ENCODE measurements at places on chromosomes 16 and 17.

- no peak for DNase-seq
Measured at GRCh38 chr16:58307583-58308312, 12.9 kb upstream of the PRSS54 start.

DNA sequence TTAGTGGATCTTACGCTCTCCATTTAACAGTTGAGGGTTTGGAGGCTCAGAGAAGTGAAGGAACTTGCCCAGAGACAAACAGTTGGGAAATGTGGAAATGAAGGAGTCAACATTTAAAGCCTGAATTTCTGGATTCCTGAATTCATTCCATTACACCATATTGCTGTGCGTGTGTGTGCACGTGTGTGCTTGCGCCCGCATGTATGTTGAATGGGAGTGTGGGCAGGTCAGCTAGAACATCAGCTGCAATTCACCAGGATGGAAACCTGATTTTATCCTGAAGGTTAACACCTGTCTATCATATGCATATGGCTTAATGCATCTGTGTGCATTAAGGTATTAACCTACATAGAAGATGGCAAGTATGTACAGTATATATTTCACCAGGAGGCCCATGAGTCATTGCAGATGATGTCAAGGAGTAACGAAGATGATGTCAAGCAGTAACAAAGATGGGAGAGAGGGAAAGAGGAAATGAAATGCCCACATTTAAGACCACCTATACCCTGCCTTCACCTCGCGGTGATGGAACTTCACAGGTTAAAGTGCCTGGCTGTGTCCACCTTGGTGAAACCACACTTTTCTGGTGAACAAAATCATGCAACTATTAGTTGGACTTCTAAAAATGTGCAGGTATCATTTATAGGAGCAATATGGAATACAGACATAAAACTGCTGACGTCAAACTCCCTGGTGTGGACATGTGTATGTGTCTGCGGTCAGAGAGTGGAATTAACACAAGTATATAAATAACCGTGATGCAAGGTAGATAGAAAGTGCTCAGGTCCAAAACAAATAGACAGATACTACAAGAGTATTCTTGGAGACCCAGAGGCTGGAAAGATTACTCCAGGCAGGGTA, 832 bp upstream of the ADAP2 start:
- DNase-seq = no peak

DNA sequence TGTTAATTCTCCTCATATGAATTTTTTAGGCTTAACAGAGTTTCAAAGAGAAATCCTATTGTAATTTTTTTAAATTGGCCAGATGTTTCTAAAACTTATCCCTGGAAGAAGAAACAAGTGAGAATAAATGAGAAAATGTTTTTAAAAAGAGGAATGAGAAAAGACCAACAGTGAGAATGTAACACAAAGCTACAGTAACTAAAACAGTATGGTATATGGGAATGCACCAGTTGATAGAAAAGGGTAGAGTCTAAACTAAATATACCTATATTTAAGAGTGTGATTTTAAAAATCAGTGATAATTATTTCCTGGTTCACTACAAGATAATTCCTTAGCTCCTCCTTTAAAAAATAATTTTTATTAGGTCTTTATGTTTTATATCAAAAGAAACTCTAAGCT, 127.9 kb downstream of the CCDC182 start:
- no peak for DNase-seq

DNA sequence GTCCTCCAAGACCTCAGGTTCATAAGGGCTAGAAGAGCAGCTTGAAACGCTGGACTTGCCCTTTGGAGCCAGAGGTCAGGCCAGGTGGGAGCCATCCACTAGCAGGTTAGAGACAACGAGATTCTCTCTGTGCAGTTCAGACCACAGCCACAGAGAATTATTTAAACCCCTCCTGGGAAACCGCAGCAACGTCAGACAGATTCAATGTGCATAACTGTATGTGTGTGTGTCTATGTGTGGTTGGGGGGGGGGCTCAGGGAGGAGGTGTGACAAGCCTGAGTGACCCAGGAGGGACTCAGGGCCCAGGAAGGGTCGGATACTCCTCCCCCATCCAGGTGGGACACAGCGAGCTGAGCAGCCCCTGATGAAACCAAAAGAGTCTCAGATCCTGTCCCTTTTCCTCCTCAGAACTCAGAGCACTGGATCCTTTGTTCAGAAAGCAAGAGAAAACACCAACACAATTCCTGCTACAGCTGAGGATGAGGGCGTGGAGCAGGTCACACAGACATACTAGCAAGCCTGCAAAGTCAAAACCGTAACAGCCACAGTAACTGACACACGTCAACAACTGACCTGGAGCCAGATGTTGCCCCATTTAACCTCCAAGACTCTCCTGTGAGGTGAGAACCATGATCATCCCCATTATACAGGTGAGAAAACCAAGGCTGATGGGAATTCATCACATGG, 66.8 kb downstream of the XYLT1 start:
- DNase-seq = no peak

GRCh38 chr17:51443646-51444045, 183.3 kb downstream of the UTP18 start:
- DNase-seq = no peak

GRCh38 chr17:49468811-49469385, 26.2 kb upstream of the NGFR start:
- no peak for DNase-seq

- no peak for DNase-seq
Measured at GRCh38 chr16:57303021-57303909, 18.8 kb upstream of the PLLP start.

DNA sequence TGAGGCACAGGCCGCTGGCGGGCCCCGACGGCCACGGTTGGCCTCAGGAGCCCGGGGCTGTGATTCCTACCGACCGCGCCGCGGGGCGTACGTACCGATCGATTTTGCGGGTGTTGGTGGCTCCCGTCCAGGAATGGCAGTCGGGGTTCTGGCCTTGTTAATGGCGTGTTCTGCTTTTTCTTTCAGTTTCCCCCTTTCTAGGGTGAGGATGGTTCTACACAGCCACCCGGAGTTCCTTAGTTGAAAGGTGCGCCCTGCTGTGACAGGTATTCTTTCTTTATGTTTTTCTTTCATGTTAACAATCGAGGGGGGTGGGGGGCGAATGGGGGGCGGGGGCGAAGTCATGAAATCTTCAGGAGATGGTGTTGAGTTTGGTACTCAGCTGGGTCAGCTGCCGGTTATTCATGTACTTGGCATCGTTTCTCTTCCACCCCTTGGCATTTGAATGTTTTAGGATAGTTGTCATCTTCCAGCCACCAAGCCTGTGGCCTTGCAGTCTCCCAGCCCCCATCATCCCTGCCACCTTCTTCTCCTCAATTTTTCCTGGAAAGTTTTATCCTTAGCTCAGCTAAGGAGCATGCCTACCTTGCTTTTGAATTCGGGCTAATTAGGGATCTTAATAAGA, 802 bp downstream of the CYLD start:
- no peak for DNase-seq

- peak; percentile 73 for DNase-seq
Measured at GRCh38 chr16:22948603-22949368, 134.8 kb downstream of the HS3ST2 start.

- no peak for DNase-seq
Measured at GRCh38 chr17:31392856-31393748, 1.6 kb downstream of the RAB11FIP4 start.

GRCh38 chr16:88702371-88703210, 3.6 kb downstream of the RNF166 start:
- DNase-seq = no peak

DNA sequence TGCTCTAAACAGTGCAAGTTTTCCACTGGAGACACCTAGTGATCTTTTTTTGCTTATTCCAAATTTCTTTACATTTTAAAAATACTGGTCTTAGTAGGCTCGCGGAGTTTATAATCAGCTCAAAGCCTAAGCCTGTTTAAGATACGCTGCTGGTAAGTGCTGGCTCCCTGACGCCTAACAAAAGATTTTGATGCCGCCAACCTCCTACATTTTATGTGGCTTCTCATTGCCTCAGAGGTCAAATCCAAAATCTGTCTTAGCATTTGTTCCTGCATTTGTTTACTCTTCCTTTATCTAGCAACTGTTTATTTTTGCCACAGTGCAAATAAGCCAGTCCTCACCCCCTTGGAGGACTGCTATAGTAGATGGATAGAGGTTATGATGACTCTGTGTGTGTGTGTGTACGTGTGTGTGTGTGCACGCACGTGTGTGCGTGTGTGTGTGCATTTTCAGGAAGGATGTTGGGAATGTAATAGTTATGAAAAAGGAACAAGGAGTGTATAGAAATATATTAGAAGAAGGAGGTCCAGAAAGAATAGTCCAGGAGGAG, 24.8 kb downstream of the HS3ST3B1 start:
- no peak for DNase-seq

DNA sequence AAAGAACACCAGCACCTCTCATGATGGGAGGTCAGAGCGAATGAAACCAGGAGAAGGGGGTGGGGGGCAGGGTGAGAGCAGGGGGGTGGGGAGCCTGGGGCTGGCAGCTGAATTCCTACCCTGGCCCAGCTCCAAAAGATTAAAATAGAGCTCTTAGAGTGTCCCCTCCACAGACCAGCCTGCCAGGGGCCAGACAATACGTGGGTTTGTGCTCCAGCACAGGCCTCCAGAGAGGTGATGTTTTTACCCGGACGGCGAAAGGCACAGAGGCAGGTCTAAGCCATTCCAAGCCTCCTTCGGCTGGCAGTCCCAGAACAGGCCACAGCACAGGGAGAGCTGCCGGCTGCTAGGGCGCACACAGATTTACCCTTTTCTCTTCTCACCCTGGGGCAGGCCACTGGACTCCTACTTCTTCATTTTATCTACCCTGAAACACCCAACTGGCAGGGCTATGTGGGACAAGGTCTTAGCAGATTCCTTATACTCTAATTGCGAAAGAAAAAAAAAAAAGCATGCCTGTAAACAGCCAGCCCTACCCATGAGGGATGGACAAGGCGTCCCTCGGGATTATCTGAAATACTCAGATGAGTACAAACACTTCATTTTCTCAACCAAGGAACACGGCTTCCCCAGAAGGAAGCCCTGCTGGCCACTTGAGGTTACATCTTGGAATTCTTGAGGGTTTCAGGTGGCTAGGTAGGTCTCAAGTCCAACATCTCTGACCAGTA, 71.9 kb upstream of the NOG start:
- DNase-seq = no peak

DNA sequence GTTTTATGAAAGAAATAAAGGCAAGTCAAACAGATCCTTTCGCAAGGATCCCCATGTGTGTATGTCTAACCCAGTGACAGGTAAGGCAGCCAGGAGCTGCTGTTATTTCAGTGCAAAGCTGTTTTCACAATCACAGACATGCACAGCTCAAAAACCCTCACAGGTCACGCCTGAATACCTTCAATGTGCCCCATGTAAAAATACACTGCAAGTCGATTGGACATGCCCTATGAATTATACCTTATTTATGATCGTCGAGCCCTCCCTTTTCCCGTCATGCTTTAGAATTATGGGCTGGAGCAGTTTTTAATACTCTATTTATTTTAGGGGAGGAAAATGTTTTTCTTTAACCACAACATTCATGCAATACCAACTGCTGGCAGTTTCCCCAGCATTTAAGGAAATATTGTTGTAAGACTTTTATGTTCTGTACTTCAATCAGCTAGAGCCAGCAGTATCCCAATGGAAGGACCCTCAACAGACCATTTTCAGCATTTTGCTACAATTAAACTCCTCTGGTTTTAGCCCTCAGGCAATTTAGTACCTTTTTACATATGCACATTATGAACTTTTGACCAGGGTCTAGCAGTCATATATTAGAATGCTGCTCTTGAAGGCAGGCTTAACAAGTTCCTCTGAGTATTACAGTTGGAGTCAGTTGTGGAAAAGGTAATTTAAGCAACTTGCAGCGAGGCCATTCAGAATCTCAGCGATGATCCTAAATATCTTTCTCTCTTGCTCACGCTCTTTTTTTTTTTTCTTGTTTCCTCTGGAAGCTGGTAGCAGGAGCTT, 362.2 kb downstream of the WWOX start:
- no peak for DNase-seq

DNA sequence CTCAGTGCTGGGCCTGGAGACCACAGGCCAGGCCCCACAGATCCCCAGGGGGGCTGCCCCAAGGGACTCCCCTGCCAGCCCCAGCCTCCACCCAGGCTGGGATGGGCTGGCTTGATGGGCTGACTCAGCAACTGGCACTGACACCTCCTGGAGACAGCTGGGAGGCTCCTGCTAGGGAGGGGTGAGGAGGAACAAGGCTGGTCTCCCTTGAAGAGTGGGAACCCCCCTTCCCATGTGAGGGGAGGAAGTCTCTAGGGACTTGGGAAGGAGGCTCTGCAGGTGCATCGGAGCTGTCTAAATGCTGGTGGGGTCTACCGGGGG, 10.4 kb downstream of the NHERF1 start:
- DNase-seq = no peak

- DNase-seq = no peak
Measured at GRCh38 chr17:34503528-34504195, 75.7 kb upstream of the TMEM132E start.

DNA sequence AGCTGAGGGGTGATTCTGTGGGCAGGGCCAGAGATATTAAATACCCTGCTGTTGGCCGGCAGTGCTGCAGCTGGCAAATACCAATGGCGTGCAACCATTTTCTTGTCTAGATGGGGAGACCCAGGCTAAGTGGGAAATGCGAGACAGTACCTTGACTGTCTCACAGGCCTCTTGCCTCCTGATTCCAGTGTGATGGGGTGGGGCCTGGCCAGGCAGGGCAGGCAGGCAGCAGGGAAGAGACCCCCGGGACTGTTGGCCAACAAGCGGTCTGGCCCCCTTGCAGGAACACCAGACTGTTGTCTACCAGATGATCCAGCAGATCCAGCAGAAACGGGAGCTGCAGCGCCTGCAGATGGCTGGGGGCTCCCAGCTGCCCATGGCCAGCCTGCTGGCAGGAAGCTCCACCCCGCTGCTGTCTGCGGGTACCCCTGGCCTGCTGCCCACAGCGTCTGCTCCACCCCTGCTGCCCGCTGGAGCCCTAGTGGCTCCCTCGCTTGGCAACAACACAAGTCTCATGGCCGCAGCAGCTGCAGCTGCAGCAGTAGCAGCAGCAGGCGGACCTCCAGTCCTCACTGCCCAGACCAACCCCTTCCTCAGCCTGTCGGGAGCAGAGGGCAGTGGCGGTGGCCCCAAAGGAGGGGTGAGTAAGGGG, 5.7 kb upstream of the CISD3 start:
- no peak for DNase-seq

- DNase-seq = no peak
Measured at GRCh38 chr17:44965481-44966234, 2.4 kb downstream of the C1QL1 start.

DNA sequence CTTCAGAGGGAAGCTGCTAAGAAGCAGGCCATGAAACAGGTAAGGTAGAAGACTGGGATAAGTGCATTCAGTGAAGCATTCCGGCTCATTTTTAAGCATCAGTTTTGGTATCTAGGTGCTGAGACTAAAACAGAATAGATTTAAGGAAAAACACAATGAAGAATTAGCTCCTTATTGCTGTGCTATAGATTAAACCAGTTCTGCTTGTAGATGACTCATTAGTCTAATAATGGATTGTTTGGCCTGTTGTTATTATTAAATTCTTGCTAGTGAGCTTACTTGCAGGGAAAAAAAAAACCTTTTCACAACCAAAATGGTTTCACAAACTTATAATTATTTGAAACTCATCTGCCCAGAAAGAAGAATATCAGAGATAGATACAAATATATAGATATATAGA, 55.9 kb downstream of the NSRP1 start:
- DNase-seq = no peak

- no peak for DNase-seq
Measured at GRCh38 chr17:82888583-82889495, 49.0 kb upstream of the ZNF750 start.

GRCh38 chr16:66408163-66409048, 18.7 kb upstream of the BEAN1 start:
- no peak for DNase-seq

Measured in stimulated activated CD4-positive, alpha-beta T cell treated with anti-CD3 and anti-CD28 coated beads, Interleukin-12 subunit alpha, Interleukin-12 subunit beta, amount 100 ng/mL, for 48 hours (primary cell).